Uterus (tissue), 4 donors: ENCODE measurements at places on chromosomes 1 and 21.
A peak's percentile ranks its signal among the peaks of the same experiment; 100 is the strongest.

DNA sequence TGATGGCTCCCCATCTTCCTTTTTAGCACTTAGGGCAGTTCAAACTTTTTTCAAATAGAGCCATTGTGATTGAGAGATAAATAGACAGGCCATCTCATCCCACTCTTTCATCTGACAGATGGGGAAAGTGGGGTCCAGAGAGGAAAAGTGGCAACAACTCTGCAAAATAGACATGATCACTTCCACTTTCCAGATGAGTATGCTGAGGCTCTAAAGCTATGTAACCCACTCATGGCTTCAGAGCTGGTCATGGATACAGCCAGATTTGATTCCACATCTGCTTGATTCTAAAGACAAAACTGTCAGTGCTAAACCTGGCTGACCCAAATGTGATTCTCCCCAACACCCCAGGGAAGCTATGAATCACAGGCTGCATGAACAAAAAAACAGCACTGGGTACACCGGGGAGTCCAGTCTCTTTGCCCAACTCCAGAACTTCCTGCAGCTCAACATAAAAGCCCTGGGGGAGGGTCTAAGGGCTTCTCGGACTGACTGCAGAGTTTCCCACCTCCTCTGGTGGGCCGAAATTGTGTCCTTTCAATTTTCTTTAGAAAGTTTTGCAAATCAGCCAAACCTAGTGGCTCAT lies 59.3 kb downstream of the PLPP3 start:
- no peak for DNase-seq

DNA sequence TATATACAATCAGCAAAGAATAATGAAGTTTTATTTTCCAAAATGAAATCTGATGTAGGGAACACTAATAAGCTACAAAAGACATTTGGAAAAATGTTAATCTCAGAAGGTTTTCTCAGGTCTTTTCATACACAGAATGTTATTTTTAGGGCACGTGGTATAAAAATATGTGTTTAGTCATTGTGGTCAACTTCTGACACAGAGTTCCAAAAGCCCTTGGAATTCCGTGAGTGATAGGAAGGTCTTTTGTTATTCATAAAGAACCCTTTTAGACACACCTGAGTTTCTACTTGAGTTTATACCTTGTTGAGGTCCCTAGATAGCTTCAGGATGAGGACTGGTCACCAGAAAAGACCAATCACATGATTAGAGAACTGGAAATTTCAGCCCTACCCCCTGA lies 277.6 kb upstream of the NCAM2 start:
- no peak for DNase-seq

DNA sequence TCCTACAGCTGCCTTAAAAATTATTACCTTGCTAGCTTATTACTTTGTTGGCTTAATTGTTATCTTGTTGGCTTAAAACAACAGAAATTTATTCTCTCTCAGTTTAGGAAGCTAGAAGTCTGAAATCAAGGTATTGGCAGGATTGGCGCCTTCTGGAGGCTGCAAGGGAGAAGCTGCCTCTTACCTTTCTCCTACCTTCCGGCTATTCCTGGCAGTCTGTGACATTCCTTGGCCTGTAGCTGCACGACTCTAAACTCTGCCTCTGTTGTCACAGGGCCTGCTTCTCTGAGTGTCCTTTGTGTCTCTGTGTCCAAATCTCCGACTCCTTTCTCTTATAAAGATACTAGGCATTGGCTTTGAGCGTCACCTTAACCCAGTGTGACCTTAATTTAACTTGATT lies 579.9 kb upstream of the B3GALT2 start:
- no peak for DNase-seq

DNA sequence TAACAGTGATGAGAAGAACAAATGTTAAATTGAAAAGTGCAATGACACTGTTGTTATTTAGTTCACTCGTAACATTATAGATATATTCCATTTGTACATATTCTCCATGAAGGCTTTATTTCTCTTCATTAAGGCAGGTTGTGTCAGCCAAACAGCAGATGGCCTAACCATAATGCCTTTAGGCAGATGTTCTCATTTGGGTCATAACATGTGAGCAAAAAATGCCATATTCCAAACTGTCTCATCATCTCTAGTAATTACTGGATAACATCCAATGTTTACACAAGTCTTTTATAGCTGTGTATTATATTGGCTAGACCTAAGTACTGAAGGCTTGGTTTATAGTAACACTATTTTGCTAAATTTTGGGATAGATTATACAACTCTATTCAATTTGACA lies 87.2 kb upstream of the CHODL start:
- DNase-seq = no peak

DNA sequence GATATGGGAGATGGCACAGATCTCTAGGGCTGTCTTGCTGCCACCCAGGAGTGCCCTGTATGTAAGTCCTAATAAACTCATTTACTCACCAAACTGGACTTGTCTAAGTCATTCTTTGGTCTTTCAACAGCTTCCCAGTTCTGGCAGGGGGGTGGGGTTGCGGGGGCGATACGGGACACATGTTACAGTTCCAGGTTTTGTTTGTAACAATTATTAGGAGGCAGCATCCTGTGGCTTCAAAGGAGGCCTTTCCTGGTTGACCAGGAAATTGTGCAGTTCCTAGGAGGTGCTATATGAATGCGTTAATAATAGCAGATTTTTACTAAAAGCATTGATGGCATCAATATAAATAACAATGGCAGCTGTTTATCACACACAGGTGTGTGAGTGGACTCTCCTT lies 42.7 kb upstream of the TRIM45 start:
- no peak for DNase-seq

- DNase-seq = no peak
Measured at GRCh38 chr1:8394456-8395321, 76.8 kb downstream of the SLC45A1 start.

DNA sequence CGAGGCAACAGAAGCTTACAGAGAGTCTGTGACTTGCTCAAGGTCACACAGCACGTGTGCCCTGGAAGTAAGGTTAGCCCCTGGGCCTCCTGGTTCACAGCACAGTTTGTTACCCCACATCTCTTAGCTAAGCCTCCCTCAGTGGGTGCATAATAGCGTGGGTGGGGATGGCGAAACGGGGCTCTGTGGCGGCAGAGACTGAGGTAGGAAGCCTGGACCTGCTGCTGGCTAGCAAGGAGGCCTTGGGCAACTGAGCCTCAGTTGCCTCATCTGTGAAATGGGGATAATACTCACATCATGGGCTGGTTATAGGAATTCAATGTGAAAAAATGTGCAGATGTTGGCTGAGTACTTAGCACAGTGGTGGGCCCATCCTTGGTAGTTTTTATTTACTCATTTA lies 596 bp downstream of the PADI4 start:
- DNase-seq = no peak

GRCh38 chr1:8461351-8462110 lies 143.6 kb downstream of the SLC45A1 start:
- DNase-seq = no peak

DNA sequence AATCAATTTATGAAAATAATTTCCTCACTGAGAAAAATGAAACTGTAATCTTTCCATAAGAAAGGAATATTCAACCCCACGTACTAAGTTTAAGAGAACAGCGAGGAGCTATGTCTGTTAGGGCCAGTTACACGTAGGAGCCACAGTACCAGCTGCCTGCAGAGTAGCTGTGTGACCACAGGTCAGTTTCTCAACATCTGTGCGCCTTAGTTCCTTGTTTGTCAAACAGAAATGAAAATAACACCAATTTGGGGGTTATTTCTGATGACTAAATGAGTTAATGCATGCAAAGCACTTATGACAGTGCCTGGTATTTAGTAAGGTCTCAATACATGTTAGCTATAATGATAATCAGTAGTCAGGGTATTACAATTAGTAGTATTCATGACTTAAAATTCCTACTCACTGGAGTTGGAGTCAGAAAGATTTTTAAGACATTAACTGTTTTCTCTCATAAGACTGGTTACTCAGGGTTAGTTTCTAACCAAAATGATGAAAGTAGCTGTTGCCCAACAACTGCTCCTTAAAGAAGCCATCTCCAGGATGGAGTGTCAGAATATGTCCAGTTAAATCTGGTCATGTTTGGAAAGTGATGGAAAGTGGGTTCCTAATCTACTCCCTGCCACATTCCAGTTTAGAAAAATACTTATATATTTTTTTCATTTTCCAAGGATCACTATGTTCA lies 85.8 kb upstream of the ZNF648 start:
- DNase-seq = no peak

DNA sequence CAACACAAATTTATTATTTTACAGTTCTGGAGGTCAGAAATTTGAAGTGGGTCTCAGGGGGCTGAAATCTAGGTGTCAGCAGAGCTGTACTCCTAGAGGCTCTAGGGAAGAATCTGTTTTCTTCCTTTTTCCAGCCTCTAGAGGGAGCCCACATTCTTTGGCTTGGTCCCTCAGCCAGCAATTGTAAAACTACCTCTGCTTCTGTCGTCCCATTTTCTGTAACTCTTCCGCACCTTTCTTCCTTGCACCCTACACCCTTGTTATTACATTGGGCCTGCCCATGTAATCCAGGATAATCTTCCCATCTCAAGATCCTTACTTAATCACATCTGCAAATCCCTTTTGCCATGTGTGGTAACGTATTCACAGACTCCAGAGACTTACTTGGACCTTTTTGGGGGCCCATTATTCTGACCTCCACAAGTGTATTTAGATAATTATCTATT lies 24.8 kb upstream of the THEM4 start:
- no peak for DNase-seq

DNA sequence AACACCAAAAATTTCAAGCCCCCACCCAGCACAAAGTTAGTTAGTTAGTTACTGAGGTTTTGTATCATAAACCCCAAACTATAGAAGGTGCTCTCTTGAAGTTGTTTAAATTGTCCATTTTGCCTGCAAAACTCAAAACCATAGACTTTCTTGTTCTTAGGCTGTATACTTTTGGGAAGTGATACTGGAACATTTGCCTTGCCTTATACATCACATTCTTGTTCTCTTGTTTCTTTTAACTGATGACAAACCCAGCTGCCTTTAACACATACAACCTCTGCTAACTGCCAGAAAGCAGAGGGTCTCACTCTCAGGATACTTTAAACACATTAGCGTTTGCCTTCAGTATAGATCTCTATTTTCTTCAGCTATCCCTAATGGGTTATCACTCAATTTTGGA lies 570.5 kb downstream of the MRPL39 start:
- DNase-seq = no peak

- peak; percentile 38 for DNase-seq
Measured at GRCh38 chr1:184152434-184152898, 100.9 kb downstream of the TSEN15 start.

GRCh38 chr1:171160211-171160610 lies 24.9 kb upstream of the FMO2 start:
- no peak for DNase-seq

DNA sequence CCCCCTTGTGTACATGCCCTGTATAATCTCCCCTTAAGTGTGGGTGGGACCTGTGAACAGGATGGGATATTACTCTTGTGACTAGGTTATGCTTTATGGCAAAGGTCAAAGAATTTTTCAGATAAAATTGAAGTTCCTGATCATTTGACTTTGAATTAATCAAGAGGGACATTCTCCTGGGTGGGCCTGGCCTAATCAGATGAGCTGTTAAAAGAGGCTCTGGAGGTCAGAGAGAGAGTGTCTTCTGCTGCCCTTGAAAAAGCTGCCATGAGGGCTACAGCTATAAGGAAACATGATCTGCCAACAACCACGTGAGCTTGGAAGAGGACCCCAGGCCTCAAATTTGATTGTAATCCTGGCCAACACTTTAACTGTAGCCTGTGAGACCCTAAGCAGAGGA lies 125.6 kb upstream of the CSF3R start:
- no peak for DNase-seq

GRCh38 chr1:105874621-105875020 lies 1181.9 kb upstream of the PRMT6 start:
- no peak for DNase-seq

DNA sequence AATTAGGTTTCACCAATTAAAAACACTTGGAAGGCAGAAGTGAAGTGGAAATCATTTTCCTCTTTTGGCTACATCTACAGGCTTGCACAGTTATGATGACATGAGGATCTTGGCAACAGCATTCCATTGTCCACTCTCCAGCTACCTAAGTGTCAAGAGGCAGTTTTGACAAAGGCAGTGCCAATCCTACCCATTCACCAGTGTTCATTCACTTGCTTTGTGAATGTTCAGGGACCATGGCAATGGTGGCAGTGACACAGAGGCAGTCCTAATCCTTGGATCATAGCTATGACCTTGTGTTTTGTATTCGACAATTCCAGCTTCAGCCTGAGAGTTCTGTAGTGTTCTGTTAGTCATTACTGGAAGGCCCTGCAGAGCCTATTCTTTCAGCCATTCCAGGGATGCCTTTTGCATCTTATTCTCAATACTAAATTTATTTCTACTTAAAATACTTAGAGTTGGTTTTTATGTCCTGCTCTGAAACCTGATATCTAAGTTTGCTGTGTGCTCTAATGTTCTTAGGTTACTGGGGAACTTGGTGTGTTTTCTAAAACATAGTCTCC lies 36.7 kb downstream of the CRB1 start:
- DNase-seq = no peak

DNA sequence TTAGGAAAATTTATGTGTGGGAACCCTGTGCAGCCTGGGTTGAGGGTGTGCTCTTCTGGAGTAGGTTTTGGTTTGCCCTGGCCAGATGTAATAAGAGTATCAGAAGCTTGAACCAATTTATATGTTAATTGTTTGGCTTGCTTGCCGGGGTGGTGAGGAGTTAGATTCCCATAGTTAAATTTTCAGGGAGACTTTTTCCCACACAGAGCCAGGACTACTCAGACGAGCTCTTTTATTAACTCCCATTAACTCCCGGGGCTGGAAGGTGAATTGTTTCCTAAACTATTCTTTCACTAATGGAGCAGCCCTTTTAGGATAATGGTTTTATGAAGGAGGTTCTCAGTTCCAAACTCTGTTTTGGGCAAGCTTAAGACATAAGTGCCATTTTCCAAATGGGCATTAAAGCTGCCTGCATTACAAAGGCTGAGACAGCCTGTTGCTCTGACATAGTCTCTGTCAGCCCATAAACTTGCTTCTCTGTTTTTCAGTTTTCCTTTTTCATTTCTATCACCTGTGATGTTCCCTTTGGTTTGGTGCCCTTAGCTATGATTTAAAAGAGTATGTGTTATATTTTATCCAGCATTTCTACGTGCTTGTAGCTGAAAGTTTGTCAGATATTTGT lies 18.0 kb upstream of the RAB3GAP2 start:
- DNase-seq = no peak

GRCh38 chr1:189662190-189662589 lies 815.5 kb downstream of the BRINP3 start:
- no peak for DNase-seq

DNA sequence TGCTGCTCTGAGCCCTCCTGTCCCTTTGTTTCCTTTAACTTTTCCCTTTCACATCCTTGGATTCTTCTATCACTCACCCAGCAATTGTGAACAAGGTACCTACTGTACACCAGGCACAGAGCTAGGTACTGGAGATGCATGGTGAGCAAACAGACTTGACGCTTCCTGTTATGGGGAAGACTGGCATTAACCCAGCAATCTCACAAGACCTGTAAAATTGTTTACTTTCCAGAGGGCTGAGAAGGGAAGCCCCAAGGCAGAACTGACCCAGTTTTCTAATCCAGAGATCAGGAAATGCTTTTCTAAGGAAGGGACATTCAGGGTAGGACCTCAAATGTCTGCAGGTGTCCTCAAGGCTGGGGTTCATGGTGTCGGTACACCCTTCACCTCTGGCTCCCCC lies 171.6 kb upstream of the KAZN start:
- DNase-seq = no peak

GRCh38 chr1:167672831-167673230 lies 42.8 kb downstream of the RCSD1 start:
- DNase-seq = no peak

- DNase-seq = no peak
Measured at GRCh38 chr1:20361805-20362381, 71.2 kb downstream of the VWA5B1 start.
